Eye (tissue), 1 donor: ENCODE measurements at places on chromosomes 4 and X.

GRCh38 chr4:142079959-142080358 is 443.6 kb downstream of the IL15 start:
- no peak for DNase-seq

DNA sequence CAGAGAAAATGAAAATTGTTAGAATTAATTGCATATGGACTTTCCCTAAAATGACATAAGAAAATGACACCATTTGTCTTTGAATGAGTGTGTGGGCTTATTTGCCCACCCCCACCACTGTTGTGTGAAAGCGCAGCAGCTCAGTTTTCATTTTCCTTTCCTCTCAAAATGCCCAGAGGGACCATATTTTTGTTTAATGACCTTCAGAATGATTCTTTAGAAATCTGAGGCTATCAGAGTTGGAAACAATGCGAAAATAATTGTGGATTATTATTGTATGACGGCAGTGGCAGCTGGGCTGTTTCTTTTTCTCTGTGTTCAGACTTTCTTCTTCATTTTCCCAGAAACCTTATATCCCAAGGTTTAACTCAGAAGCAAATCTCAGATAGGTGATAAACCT is 44.6 kb upstream of the TEX13A start:
- peak; percentile 13 for DNase-seq

DNA sequence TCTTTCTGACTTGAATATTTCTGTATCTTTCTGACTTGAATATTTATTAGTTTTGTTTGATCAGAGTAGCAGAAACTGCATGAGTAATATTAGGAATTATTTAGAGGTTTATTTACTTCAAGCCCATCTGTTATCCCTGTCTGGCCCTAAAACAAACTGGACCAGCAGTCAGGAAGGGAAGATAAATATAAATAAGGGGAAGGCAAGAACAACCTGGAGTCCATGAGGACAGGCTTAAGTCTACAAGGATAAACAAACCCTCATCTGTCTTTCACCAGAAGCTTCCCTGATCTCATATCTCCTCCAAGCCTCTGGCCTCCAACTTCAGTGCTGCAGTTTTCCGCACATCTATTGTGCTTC is 524.9 kb downstream of the CENPC start:
- DNase-seq, result no peak

DNA sequence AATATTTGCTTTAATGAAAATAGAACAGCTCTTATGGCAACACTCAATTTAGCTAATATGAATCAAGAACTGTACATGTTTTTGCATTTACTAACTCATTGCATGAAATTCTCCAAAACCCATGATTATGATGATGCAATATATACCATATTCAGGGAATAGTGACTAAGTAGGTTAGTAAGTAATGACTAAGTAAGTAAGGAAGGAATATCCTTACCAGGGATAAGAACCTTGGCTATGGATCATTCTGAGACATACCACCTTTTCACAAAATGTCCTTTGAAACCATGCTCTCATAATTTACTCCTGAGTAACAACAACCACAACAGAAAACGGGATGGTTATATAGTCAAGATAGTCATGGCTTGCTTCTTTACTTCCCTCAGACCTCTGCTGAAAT is 1513.0 kb downstream of the STIM2 start:
- DNase-seq, result no peak

DNA sequence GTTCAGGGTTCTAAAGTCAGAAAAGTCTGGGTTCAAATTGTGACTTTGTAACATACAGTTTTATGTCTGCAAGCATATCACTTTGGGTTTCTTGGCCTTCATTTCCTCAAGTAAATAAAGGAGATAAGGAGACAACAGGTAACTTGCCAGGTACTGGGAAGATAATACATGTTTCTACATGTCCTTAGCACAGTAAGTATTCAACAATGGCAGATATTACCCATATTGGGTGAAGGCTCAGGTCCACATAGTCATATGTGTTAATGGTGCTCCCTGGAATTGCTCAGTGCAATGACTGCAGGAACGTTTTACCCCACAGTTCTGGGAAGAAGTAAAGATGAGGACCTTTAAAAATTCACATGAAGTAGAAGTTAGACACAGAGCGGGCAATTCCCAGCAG is 35.8 kb upstream of the GAB1 start:
- DNase-seq, result no peak

GRCh38 chr4:93243262-93243661 is 585.3 kb upstream of the ATOH1 start:
- DNase-seq, result no peak

DNA sequence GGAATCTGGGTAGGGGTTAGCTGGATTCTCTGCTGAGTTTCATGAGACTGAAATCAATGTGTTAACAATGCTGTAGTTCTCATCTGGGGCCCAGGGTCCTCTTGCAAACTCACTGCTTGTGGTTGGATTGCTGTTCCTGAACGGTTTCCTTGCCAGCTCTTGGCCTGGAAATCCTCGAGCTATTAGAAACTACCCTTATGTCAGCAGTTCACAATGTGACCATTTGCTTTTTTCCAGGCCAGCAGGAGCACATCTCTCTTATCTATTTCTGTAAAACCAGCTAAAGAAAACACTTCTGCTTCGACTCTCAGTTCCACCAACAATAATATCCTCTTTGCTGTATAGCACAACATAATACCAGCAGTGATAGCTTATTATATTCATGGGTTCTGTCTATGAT is 140.1 kb upstream of the TRAM1L1 start:
- no peak for DNase-seq

DNA sequence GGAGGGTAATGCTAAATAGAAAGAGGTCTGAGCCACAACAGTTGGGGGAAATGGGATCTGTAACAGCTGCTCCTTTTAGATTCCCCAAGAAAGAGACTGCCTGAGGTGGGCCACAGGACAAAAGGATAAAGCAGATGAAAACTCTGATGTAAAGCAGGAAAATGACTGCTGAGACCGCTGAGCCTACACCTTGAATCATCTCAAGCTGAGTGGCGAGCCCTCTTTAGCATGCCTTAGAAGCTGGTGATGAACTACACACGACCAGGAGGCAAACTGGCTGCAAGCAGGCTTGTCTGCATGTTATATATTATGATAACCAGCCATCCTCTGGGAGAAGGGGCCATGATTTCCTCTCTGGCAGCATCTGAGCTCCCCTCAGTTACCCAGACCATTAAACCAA is 88.4 kb downstream of the TTC29 start:
- peak; percentile 60 for DNase-seq

DNA sequence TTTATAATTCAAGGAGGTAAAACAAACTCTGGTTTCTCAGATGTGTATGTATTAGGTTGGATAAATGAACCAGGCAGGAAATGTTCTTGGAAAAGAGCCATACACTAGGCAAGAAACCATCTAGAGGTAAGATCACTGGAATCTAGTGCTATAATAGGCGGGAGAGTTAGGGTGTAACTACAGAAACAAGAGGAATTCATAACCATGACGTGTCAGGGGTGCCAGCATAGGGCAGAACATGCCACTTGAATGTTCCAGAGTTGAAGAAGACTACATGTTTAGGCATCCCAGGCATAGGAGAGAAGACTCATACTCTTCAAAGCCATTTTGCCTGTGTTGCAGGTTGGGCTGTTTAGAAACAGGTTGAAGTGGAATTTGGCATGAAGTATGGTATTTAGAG is 198.7 kb downstream of the CCNG2 start:
- no peak for DNase-seq

- DNase-seq, result no peak
These were observed 7.2 kb downstream of the RAB28 start for GRCh38 chr4:13476915-13477314.

GRCh38 chr4:152690706-152691651 is 11.2 kb upstream of the TMEM154 start:
- no peak for DNase-seq

- no peak for DNase-seq
These were observed 955.2 kb upstream of the DIAPH2 start for GRCh38 chrX:95729401-95729800.

GRCh38 chrX:149504226-149504914 is 736 bp downstream of the IDS start:
- DNase-seq, result peak; percentile 48

GRCh38 chr4:8710416-8710815 is 117.9 kb downstream of the CPZ start:
- no peak for DNase-seq

DNA sequence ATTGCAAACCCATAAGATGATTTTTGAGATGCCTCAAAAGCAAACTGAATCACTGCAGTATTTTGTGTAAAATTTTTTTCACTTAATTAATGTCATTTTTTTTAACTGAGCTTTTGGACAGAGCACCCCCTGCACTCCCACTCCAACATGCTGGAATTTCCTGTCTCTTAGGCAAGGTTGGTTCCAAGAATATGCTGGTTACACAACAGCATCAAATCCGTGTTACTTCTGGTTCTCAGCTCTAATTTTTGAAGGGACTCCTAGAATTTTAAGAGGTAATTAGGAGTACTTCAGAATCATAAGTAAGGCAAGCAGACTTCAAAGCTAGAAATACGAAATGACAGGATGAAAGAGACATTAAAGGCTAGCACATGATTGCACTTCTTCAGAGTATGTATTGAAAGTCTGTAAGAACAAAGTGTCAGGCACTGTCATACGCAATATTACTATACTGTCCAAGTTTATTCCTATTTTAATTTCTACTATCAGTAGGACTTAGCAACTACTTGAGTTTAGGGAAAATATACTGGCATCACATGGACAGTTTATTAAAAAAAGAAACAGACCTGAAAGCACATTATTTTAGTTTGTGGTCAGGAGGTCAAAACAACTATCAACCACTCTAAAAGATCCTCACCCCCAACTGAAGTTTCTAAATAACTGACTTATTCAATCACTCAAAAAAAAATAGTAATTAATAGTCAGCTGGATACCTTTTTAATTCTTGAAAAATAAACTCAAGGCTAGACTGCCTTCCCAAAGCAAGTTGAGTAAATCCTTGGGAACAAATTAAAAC is 1.6 kb upstream of the JCHAIN start:
- no peak for DNase-seq

DNA sequence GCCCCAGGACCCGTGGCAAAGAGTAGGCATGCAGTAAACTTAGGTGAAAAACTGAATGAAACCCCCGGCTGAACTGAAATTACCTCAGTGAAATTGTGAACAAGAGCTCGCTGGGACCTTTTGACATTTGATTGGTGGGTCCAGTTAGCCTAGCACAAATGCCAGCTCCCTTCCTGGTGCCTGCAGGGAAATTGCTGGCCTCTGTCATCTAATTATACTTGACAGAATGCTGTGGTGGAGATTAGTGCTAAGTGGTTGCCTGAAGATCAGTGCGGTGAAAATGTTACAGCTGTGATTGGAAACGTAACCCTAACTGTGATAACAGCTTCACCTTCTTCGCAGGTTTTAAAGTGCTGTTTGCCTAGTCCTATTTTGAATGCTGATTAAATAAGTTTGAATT is 43.0 kb downstream of the ADD1 start:
- DNase-seq, result peak; percentile 85

- peak; percentile 83 for DNase-seq
These were observed 34.0 kb upstream of the GNPDA2 start for GRCh38 chr4:44760142-44760898.

GRCh38 chrX:139828033-139828432 is 104.8 kb downstream of the ATP11C start:
- DNase-seq, result no peak

GRCh38 chr4:87843936-87844335 is 11.2 kb downstream of the MEPE start:
- DNase-seq, result no peak

DNA sequence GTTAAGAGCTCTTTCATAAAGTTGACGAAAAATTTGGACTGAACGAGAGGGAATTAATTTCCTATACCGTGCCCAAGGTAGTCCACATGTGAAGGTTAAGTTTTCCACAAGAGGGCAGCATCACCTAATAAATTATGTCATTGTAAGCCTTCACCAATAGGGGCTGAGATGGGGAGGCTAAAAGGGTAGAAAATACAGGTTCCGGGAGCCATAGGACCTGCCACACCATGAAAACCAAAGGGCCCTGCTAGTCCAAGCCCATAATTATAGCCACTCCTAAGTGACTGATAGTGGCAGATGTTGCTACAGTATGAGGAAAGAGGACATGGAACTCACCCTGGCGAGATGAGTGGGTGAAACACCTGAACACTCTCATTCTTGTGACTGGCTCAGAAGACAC is 122.2 kb downstream of the SHROOM4 start:
- DNase-seq, result peak; percentile 75

- DNase-seq, result peak; percentile 76
These were observed 53.8 kb downstream of the HADH start for GRCh38 chr4:108043526-108043925.
